Upper lobe of left lung (tissue), 6 donors: ENCODE measurements at places on chromosomes 1 and 21.

- no peaks in the 10 kb centered on the region for H3K27me3 ChIP-seq
- no peak overlapping the region for H3K27ac ChIP-seq
- no peaks in the 10 kb centered on the region for H3K4me1 ChIP-seq
Observed at GRCh38 chr1:61496501-61496900, 228.4 kb downstream of the TM2D1 start.

GRCh38 chr1:10497109-10497508 is 22.4 kb downstream of the PEX14 start:
- no peak overlapping the region for H3K4me3 ChIP-seq
- H3K36me3 ChIP-seq, result no peaks in the 10 kb centered on the region
- no peak overlapping the region for H3K27ac ChIP-seq
- no peak for DNase-seq
- peaks cover 22% of the 10 kb centered on the region for H3K4me1 ChIP-seq
- H3K27me3 ChIP-seq, result no peaks in the 10 kb centered on the region

DNA sequence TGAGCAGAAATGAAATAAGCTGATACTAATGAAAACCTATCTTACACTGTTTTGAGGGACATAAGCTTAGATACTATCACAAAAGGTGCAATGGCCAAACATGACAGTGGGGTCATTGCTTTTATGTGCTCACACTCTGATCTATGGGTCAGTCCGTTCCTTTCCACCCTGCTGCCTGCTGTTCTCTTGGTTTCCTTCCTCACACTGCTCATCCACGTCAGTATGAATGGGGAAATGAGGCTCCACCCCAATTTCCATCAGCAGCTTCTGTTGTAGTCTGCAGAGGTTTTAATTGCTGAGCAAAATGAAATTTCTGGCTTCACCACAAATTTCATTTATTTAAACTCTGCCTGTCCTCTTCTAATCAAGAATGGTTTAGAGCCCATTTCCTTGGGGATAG is 155.2 kb downstream of the GABPA start:
- peaks cover 19% of the 10 kb centered on the region for H3K4me1 ChIP-seq
- peaks cover 8% of the 10 kb centered on the region for H3K36me3 ChIP-seq
- H3K4me3 ChIP-seq, result no peak overlapping the region
- no peak overlapping the region for H3K27ac ChIP-seq
- no peak for DNase-seq

DNA sequence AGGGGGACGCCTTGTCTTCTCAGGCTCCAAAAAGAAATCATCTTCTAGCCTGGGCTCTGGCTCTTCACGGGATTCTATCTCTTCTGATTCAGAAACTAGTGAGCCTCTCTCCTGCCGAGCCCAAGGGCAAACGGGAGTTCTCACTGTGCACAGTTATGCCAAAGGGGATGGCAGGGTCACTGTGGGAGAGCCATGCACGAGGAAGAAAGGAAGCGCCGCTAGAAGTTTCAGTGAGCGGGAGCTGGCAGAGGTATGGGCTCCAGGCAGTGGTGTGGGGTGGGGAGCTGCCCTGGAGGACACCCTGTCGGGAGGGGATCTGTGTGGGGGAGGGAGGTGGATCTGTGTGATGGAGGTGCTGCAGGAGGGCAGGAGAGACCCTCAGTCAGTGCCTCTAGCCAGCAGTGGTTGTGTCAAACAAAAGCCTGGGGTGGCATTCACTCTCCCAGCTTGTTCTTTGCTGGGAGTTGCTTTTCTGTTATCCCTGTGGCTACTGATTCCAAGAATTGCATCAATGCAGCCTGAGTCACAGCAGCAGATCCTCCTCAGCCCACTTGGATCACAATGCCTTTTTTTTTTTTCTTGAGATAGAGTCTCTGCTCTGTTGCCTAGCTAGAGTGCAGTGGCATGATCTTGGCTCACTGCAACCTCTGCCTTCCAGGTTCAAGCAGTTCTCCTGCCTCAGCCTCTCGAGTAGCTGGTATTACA is 21.8 kb downstream of the KDM4A start:
- H3K4me1 ChIP-seq, result no peaks in the 10 kb centered on the region
- no peak for DNase-seq
- no peak overlapping the region for H3K4me3 ChIP-seq

GRCh38 chr1:47934243-47934805 is 62.9 kb downstream of the TRABD2B start:
- H3K27me3 ChIP-seq, result no peaks in the 10 kb centered on the region
- no peaks in the 10 kb centered on the region for H3K36me3 ChIP-seq
- H3K27ac ChIP-seq, result no peak overlapping the region
- H3K4me3 ChIP-seq, result no peak overlapping the region
- H3K4me1 ChIP-seq, result no peaks in the 10 kb centered on the region
